Kasumi-1 (cell line): ENCODE measurements at places on chromosomes 3 and 15.
A peak's percentile ranks its signal among the peaks of the same experiment; 100 is the strongest.

DNA sequence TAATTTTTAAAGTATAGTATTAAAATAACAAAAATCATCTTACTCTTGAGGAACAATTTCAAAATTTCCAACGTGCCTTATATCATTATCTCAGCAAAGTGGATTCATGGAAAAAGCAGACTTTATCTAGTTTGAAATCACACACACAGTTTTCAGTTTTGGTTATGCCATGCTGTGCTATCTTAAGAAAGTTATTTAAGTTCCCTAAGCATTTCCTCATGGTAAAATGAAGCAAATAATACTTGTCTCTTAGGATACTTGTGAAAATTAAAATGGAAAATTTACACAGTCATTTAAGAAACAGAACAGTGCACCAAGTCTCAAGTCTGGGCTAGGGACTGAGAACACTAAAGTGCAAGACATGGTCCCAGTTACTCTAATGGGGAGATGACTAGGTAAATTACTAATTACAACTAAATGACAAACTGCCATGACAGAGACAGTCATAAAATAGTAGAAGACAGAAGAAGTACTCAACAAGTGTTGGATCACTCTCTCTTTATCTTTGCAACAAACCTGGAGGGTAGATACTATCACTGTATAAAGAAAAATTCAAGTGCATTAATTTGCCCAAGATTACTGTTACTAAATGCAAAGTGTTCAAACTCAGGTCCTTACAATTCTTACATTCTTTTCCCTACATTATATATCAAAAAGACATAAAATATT lies 44.8 kb downstream of the DMXL2 start:
- no peak for DNase-seq

DNA sequence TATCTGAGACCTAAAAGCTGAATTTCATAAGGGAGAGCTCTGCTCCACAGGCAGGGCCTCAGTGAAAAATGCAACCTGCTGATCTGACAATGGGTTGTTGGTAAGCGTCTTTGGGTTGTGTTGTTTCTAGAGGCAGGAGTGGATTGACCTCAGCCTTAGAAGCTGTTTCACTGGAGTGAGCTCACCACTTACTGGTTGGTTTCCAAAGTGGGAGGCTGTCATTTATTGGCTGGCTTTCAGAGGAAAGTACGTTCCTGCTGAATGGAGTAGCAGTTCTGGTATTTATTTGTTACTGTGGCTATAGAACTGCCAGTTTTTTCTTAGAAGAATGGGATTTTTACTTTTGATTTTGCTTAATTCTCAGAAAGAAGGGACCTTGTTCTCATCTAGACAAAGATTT lies 29.3 kb upstream of the COL6A5 start:
- no peak for DNase-seq

- peak; percentile 74 for DNase-seq
Observed at GRCh38 chr3:64945171-64945729, 257.4 kb upstream of the ADAMTS9 start.

- DNase-seq, result no peak
Observed at GRCh38 chr3:133750259-133750656, 4.1 kb downstream of the TF start.

DNA sequence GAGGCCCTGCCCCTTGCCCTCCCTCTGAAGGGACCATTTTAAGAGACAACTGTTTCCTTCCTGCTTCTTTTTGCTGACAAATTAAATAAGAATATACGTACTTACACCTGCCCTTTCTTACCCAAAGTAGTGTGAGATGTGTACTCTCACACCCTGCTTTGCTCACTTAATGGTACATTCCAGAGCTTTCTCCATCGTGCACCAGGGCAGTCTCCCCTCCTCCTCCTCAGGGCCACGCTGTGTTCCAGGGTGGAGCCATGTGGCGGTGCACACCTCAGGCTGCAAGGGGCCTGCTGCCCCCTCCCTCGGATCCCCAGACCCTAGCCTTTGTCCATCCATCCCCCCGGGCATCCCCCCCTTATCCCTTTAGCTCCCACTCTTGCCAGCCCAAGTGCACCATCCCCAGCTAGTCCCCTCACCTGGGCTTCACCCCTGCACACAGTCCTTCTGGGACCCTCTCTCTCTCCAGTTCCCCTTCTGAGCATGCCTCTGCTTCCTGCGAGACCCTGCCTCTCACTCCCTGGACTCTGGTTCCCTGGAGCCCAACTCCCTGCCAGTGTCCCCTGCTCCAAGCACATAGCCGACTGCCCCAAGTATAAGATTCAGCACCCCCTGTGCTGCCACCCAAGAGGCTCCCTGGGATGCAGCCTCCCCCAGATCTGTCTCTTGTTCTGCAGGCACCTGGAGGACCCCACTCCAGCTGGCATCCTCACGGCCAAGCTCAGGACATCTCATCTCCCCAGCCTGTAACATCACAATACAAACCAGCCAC lies 89.5 kb upstream of the IQSEC1 start:
- no peak for DNase-seq
